ENCODE measurements at places on chromosomes 12 and 14.

DNA sequence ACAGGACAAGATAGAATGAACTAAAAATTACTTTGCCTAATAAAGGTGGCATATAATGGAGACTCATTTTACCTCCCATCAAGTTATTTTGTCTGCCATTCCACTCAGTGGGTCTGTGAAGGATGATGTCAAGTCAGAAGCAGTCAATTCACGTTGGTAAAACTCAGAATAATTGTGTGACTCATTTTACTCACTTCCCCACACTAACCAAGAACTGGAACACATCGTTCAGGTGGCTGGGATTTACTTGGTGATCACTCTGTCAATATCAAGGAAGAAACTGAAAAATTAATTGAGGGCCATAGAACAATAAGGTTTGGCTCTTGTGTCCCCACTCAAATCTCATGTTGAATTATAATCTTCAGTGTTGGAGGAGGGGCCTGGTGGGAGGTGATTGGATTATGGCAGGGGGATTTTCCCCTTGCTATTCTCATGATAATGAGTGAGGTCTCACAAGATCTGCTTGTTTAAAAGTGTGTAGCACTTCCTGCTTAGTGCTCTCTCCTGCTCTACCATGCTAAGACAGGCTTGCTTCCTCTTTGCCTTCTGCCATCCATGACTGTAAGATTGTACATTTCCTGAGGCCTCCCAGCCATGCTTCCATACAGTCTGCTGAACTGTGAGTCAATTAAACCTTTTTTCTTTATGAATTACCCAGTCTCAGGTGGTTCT, 35.7 kb upstream of the GTF2A1 start:
- no peak for DNase-seq

DNA sequence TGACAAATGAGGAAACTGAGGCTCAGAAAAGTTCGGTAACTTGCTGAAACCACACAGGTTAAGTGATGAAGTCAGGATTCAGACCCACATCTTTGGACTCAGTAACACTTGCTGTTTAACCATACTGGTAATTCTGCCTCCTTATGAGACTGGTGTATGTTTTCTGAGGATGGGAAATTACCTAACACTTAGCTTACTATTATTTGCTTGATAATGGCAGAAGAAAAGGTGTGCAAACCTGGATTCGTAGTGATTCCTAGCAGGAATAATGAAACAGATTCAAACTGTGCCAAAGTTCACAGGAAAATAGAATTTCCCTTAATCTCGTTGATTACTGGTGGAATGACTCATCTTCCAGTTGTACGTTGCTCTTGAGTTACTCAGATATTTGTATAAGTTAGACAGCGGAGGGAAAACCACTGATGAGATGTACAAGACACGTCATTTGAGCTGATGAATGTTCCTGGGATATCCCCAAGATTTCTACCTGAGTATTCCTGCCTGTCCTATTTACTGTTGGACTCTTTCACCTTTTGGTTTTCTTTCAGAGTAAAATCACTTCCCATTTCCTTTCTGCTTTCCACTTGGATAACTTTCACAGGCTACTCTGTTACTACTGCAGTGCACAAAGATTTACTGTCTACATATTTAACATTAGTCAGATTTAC, 37.5 kb downstream of the PRORP start:
- no peak for DNase-seq

DNA sequence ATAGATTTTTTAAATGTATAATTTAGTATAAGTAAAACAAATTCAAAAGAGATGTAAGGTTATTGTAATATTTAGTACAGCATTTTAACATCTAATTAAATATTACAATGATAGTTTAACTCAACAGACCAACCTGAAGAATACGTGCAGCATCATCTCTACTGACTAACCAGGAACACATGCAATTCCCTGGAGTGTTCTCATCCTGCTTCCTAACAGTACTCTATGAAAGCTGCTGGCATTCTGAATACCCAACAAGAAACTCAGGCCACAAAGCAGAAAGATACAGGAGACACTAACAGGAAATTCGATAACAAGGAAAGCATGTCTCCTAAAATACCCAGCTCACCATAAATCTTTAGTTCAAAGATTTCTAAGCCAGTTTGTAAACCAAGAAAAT, 58.3 kb downstream of the CEP83 start:
- DNase-seq, result no peak

GRCh38 chr14:94408546-94409095, 20.2 kb upstream of the SERPINA1 start:
- no peak for DNase-seq

- DNase-seq, result no peak
Measured at GRCh38 chr12:19183121-19183838, 53.7 kb downstream of the PLEKHA5 start.

DNA sequence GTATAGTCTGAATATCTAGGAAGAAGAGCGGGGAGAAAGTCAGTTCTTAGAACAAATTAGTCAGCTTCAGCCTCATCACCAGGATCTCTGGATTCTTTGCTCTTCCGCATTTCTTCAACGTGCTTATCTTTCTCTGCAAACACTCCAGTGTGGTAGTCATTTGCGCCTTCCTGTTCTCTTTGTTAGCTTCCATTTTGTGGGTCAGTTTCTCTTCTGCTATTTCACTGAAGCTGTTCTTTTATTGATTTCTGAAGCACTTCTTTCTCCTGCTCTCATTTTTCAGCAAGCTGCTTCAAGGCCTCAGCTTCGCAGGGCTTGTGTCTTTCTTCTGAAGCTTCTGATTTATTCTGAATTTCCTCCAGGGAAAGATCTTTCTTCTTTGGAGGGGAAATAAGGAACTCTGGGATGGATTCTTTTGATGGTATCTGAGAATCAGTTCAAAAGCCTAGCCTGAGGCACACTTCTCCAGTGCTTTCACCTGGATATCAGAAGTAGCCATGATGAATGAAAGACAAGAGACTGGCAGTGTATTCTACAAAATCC, 13.5 kb downstream of the AMN1 start:
- DNase-seq, result no peak

DNA sequence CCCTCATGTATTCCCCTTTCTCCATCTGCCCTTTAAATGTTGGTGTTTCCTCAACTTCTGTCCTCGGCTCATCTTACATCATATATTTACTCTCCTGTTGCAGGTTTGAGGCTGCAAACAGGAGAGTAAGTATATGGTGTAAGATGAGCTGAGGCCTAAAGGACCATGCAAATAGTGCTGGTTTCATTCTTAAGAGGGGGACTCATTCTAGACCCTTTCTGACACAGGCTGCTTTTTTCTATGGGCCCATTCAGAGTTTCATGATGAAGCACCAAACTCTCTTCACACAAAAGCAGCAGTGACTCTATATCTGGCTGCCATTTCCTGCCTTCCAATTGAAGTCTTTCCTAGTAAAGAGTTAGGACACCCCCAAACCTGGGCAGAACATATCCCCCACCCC, 218.5 kb downstream of the PHLDA1 start:
- no peak for DNase-seq

Data from activated CD4-positive, alpha-beta T cell treated with anti-CD3 and anti-CD28 coated beads, Interleukin-2, amount 50 U/mL, for 4 hours (primary cell).